ENCODE measurements at places on chromosomes 7 and 10. TPM values are rescaled to one million over a fixed set of nuclear protein-coding genes. Genes with fewer than 3 reads are reported as not detected.

GRCh38 chr10:12484941-12485805, 135.8 kb downstream of the CAMK1D start:
- no peaks in the 10 kb centered on the region for H3K36me3 ChIP-seq
- H3K27me3 ChIP-seq, result no peaks in the 10 kb centered on the region
- H3K27ac ChIP-seq, result no peak overlapping the region
- H3K4me1 ChIP-seq, result no peaks in the 10 kb centered on the region
- no peak for DNase-seq

GRCh38 chr10:15515202-15515601, 144.1 kb upstream of the FAM171A1 start:
- H3K36me3 ChIP-seq, result no peaks in the 10 kb centered on the region
- no peaks in the 10 kb centered on the region for H3K4me1 ChIP-seq
- no peaks in the 10 kb centered on the region for H3K27me3 ChIP-seq
- DNase-seq, result no peak

- H3K27me3 ChIP-seq, result no peaks in the 10 kb centered on the region
- H3K4me1 ChIP-seq, result no peaks in the 10 kb centered on the region
- DNase-seq, result no peak
Measured at GRCh38 chr7:83921271-83921940, 272.5 kb upstream of the SEMA3E start.

GRCh38 chr7:123748171-123748733, 551 bp downstream of the WASL start:
- no peaks in the 10 kb centered on the region for H3K27me3 ChIP-seq
- H3K4me3 ChIP-seq, result peak overlapping the region; percentile 93
- peak; percentile 56 for DNase-seq

The ACBD7 gene
- 2.8 TPM for total RNA-seq

GRCh38 chr10:11279314-11279713, 261.6 kb downstream of the CELF2 start:
- no peaks in the 10 kb centered on the region for H3K36me3 ChIP-seq
- H3K27me3 ChIP-seq, result no peaks in the 10 kb centered on the region
- no peak overlapping the region for H3K27ac ChIP-seq
- H3K4me1 ChIP-seq, result no peaks in the 10 kb centered on the region
- no peak for DNase-seq
- H3K4me3 ChIP-seq, result no peak overlapping the region

DNA sequence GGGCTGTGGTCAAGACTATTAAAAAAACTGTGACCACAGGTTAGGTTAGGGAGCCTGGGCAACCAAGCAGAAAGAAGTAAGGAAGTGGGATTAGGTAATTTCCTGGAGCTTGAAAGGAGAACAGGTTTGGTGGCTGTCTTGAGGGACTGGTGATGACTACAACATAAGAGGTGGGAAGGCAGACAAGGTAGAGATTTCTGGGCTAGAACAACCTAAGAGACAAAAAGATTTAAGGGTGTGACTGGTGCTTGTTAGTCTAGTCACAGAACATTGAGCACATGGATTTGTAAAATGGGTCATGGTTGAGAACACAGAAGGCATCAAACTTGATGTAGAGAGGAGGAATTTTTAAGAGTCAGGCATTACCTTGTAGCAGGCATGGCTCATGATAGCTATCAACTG, 123.7 kb upstream of the ASAH2 start:
- H3K4me1 ChIP-seq, result peaks cover 3% of the 10 kb centered on the region
- H3K27me3 ChIP-seq, result no peaks in the 10 kb centered on the region
- no peak overlapping the region for H3K27ac ChIP-seq
- no peaks in the 10 kb centered on the region for H3K36me3 ChIP-seq

DNA sequence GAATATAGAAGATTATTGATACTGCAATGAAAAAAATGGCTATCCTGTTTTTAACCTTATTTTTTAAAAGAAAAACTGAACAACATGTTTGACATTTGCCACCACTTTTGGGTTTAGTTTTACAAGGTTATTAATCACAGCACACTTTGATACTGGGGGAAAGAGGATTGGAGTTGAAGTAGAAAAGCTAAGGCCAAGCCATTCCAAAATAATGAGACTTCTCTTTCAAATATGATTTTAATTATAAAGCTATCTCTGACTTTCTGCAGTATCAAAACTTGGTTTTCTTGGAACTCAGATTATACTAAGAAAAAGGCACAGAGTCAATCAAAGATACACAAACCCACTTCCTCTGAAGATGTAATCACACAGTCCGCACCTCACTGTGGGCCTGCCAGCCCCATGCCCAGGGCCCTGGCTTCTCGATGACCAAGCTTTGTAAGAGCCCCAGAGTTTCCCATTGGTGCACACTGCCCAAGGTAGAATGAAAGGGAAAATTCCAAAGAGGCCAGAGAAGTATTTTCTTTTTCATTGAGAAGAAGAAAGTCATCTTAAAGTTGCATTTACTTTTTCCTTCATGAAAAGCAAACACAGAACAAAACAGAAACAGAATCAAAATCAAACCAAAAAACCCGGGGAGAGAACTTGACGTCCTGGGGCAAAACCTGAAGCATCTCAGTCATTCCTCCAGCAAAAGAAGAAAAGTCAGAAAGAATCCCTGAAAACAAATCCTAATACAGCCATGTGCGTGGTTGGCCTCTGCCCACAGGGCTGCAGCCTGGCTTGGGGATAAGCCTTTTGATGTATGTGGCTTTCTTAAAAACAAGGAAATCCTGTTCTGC, 187.7 kb upstream of the KLF6 start:
- no peaks in the 10 kb centered on the region for H3K27me3 ChIP-seq
- H3K4me3 ChIP-seq, result no peak overlapping the region
- DNase-seq, result peak; percentile 55
- H3K27ac ChIP-seq, result no peak overlapping the region

The PRSS37 gene
- not detected for total RNA-seq

DNA sequence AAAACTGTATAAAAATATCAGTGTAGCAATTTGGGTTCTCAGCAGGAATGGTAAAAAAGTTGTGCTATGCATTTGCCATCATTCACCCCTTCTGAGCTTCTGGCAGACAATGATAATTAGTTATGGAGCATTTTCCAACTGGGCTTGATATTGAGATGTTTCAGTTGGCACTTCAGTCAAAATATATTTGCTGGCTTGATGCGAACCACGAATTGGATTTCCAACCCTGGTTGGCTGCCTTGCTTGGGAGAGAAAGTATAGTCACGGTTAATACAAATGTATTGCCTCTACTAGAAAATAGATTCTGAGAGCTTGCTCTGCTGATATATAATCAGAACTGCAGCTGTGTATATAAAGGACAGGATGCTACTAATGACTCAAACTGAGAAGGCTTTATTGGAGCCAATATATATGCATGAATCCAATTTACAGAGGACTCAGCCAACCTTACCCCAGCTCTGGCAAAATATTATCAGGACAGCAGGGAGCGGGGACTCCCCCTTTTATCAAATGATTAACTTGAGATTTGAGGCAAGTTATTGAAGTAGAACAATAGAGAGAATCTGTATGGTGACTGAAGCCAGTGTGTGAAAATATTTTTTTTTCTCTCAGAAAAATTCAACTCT, 219.8 kb upstream of the SMIM30 start:
- H3K27me3 ChIP-seq, result no peaks in the 10 kb centered on the region
- H3K36me3 ChIP-seq, result no peaks in the 10 kb centered on the region
- no peak overlapping the region for H3K4me3 ChIP-seq
- H3K27ac ChIP-seq, result no peak overlapping the region

DNA sequence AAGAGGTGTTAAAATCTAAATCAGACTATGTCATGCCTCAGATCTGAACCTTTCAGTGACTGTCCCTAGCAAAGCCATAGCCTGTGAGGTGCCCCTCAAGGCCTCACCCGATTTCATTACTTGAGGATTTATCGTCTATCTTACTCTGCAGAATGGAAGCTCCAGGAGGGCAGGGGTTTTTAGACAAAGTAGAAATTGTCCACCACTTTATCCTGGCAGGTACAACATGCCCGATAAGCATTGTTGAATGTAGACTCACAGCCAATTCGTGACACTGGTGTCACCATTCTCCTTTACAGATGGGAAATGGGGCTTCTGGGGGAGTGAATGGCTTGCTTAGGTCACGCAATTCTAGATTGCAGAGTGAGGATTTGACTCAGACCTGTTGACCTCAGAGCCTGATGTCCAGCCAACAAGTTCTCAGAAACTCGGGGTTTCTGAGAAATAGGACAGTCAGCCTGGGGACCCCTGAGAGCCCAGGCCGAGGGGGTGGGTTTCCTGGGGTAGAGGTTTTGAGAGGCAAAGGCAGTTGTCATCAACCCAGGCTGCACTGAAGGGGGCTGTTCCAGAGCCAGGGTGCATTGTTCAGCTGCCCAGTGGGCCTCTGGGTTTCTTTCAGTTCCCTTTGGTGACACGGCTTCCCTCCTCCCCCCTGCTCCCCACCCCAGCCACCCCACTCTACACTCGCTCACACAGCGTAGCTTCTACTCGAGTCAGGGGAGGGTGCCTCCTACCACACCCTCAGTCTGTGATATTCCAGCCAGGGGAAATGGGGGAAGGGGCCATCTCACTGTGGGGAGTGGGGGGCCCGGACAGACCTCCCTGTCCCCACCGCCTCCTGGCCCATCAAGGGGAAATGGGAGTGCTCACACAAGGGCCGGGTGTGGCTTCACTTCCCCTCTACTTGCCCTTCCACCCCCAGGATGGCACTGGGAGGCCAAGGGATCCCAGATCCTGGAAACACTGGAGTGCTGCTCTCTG, 3.1 kb upstream of the IRF5 start:
- H3K4me3 ChIP-seq, result no peak overlapping the region
- no peak overlapping the region for H3K27ac ChIP-seq
- no peaks in the 10 kb centered on the region for H3K36me3 ChIP-seq
- peaks cover 7% of the 10 kb centered on the region for H3K4me1 ChIP-seq

The PTPRN2 gene
- 0.51 TPM for total RNA-seq

GRCh38 chr7:10266976-10267375, 706.7 kb upstream of the PHF14 start:
- no peak for DNase-seq
- no peaks in the 10 kb centered on the region for H3K27me3 ChIP-seq
- no peaks in the 10 kb centered on the region for H3K36me3 ChIP-seq
- H3K4me3 ChIP-seq, result no peak overlapping the region
- no peaks in the 10 kb centered on the region for H3K4me1 ChIP-seq
- no peak overlapping the region for H3K27ac ChIP-seq

The ALOX5 gene
- not detected for total RNA-seq

GRCh38 chr10:12628964-12629766, 279.8 kb downstream of the CAMK1D start:
- no peak overlapping the region for H3K4me3 ChIP-seq
- no peaks in the 10 kb centered on the region for H3K27me3 ChIP-seq
- DNase-seq, result no peak
- no peak overlapping the region for H3K27ac ChIP-seq

DNA sequence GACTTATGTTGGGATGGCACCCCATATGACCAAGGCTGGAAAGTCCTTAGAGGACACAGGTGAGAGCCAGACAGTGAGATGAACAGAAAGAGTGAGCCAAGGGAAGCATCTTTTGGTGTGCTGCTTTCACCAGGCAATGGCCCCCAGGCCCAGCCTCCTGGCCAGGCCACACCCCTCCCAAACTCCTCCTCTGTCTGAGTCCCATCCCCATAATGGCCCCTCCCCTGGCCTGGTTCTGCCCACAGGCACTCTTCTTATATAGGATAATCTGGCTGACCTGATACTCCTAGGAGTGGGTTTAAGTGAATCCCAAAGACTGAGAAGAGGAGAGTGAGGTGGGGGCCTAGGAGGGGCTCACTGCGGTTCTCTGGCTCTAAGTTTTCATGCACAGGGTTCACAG, 252.5 kb downstream of the RPS24 start:
- DNase-seq, result no peak
- no peaks in the 10 kb centered on the region for H3K36me3 ChIP-seq
- H3K4me1 ChIP-seq, result peaks cover 16% of the 10 kb centered on the region
- H3K27ac ChIP-seq, result no peak overlapping the region

DNA sequence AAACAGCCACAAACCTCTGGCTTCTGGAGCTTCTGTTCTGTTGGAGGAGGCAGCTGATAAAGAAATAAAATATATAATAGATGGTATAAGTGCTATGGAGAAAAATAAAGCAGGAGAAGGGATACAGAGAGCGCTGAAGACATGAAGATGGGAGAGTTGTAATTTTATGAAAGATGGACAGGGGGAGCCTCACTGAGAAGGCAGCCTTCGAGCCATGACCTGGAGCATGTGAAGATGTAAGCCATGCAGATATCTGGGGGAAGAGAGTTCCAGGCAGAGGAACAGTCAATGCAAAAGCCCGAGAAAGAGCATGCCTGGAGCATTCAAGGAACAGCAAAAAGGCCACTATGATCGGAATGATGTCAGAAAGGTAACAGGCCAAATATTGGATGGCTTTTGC, 187.5 kb downstream of the KIAA1217 start:
- no peak overlapping the region for H3K4me3 ChIP-seq
- DNase-seq, result no peak
- H3K36me3 ChIP-seq, result no peaks in the 10 kb centered on the region
- H3K27ac ChIP-seq, result no peak overlapping the region

- no peaks in the 10 kb centered on the region for H3K4me1 ChIP-seq
- no peak overlapping the region for H3K4me3 ChIP-seq
- no peaks in the 10 kb centered on the region for H3K27me3 ChIP-seq
- no peak for DNase-seq
Measured at GRCh38 chr10:70558295-70558694, 44.2 kb downstream of the PRF1 start.

DNA sequence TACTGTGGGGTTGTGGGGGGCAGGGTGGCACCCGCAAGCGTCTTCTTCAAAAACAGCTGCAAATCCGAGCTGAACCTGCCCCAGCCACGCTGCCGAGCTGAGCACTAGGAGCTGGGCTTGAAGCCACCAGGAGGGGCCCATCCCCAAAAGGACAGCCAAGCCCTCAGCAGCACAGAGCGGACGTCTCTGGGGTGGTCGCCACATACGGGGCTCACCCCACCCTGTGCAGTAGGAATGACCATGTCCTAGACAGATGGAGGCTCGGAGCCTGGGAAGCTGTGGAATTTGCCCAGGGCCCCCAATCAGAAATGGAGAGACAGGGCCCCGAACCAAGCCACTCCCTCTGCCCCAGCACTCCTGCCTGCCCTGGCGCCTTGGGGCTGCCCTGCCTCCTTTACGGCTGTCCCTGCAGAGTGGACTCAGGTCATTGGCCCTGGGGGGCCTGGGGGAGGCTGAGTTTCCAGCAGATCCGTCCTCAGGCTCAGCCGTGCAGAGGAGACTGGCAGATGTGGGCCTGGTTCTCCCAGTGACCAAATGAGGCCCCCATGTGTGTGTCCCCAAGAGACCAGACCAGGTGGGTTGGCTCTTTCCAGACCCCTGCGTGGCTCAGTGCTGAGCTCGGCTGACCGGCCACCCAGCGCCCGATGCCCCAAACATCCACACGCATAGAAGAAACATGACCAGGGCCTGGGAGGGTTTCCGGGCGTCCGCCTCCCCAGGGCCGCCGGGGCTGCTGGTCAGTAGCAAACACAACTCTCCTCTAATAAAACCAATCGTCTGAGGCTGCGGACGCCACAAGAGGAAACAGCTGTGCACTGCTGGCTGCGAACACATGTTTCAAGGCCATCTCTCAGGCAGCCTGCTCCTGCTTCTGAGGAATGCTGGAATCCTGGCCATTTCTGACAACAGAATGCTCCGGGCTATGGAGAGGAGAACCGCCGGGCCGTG, 54.9 kb downstream of the PDGFA start:
- peak overlapping the region; percentile 55 for H3K27ac ChIP-seq
- no peaks in the 10 kb centered on the region for H3K27me3 ChIP-seq
- H3K36me3 ChIP-seq, result no peaks in the 10 kb centered on the region
- DNase-seq, result peak; percentile 81

The EN2 gene
- total RNA-seq, result not detected

All from endothelial cell of umbilical vein (primary cell).